Activated T-helper 1 cell treated with Interleukin-2 at 50 U/mL for 16 hours (primary cell): ENCODE measurements at places on chromosomes 2 and 18.

- DNase-seq, result no peak
These were observed 751.2 kb upstream of the NRXN1 start for GRCh38 chr2:51782921-51783765.

- DNase-seq, result no peak
These were observed 77.3 kb downstream of the LPIN2 start for GRCh38 chr18:2935438-2936192.

- no peak for DNase-seq
These were observed 2.6 kb upstream of the THUMPD2 start for GRCh38 chr2:39781697-39782096.

DNA sequence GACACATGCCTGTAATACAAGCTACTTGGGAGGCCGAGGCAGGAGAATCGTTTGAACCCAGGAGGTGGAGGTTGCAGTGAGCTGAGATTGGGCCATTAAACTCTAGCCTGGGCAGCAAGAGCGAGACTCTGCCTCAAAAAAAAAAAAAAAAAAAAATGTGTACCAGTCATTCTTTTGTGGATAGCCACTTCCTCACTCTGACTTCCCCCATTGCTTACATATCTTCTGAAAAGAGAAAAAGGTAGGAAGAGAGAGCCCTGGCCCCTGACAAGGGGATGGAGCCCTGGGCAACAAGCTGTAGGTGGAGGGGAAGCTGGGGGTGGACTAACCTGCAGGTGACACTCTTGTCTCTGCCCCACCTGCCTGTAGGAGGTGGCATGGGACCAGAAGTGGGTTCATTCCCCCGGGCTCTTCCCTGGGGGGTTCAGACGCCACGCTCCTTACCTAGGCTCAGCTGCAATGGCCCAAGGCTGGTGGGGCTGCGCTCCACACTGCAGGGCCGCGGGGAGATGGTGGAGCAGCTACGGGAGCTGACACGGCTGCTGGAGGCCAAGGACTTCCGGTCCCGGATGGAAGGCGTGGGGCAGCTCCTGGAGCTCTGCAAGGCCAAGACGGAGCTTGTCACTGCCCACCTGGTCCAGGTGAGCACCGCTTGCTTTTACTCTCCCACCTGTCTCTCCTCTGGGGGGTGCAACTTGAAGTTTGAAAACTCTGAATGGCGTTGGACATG lies 39.1 kb downstream of the PCARE start:
- no peak for DNase-seq

DNA sequence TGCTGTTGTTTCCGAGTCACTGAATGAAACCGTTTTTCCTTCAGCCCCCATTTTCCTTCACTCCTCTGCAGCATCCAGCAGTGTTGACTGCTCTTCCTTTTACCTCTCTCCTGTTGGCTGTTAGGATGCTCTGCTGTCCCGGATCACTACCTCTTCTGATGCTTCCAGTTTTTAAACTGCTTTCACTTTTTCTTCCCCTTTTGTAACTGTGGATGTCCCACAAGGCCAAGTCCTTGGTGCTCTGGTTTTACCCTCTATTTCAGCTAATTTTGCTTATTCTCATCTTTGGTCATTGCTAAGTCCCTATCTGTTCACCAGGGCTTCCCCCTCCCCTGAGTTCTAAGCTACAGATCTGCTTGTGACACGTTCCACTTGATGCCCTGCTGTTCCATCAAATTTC lies 39.4 kb upstream of the MAP4K3 start:
- no peak for DNase-seq

GRCh38 chr2:144094408-144095151 lies 425.3 kb downstream of the ZEB2 start:
- DNase-seq, result no peak

DNA sequence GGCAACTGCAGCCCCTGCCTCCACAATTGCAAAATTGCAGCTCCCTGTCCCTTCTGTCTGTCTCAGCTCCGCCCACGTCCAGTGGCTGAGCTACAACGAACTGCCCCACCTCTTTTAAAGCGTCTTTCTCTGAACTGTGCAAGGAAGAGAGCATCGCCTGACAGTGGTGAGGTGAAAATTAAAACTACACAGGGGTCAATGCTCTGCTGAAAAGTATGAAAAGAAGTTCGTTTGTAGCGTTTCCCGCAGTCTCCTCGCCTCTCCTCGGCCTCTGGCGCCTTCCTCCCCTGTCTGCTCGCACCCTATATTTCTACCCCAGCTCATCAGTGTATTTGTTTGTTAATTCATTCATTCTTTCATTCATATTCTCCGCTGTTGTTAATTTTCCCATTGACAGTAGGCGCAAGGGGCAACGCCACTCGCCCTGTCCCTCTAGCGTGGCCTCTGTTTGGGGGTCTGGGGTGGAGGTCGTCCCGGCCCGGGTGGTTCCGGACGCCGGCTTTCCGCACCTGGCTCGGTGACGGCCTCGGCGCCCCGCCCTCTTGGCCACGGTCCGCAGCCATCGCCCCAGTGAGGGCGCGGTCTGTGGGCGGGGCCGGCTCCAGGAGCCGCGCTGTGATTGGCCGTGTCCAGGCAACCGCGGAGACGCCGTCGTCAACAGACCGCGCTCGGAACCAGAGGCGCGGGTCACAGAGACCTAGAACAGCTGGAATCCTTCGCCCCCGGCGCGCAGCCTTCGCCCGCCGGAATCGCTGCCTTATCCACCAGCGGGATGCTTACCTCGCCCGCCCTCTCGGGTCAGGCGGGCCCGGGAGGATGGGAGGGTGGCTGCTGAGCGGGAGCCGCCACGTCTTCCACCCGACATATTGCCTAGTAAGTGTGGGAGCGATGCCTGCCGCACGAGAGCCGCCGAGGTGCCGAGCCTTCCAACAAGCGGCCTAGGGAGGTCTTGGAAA lies at the start of gene VWA3B:
Gene VWA3B (plus strand): TSS at position 677 of the 956 bp plus-strand sequence. CDS start 5,926 bp downstream, outside the sequence.
- no peak for DNase-seq

- DNase-seq, result no peak
These were observed 1014.2 kb upstream of the CELF4 start for GRCh38 chr18:38579764-38580163.

DNA sequence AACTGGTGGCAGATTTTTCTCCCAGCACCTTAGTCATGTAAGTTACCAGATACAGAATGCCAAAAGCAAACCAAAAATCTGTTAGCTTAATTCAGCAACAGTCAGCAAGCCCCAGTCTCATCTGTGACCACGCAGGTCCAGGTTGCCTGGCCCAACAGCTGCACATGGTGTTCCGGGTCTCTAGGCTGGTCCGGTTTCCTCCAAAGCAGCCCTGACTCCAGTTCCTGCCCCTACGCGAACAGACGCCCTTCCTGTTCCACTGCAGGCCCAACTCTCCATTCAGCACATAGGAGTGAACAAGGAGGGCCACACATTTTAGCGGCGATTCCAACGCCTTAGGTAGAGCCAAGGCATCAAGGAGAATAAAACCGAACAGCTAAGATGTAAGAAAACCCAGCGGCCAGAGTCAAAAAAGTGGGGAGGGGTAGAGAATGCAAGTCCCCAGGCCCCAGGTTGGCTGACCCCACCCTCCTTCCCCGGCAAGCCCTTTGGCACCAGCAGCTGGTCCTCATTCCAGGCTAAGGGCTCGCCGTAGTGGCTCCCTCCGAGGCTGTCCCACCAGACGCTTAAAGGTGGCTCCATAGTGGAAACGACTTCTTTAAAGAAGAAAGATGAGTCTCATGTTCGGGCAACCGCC lies 1.5 kb downstream of the STK25 start:
- DNase-seq, result no peak

- no peak for DNase-seq
These were observed 40.5 kb downstream of the LRRFIP1 start for GRCh38 chr2:237667893-237668292.

GRCh38 chr2:181380581-181380980 lies 76.6 kb upstream of the ITGA4 start:
- DNase-seq, result no peak

DNA sequence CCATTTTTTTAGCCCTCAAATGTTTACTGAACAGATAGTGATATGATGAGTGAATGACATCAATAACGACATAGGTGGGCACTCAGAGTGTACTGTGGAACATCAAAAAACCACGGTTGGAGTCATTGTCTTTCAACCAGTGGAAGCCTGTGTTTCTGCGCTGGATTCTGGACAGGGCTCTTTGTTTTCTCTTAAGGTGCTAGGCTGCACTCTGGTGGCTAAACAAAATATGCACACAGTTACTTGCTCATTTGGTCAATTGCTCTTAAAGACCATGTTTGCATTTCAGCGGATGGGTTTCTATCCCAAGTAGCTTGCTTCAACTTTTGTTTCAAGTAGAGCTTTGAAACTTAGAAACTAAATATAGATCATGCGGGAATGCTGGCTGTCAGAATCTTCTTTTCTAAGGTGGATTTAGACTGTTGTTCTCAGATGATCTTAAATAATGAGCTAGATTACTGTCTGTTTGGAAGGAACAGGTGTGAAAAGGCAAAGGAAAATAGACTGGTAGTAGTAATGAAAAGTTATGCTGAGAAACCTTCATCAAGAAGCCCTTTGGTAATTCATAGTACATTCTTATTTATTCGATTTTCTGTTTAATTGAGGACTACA lies 48.5 kb upstream of the LYPD6B start:
- DNase-seq, result no peak

- DNase-seq, result no peak
These were observed 180.1 kb downstream of the RDH14 start for GRCh38 chr2:18380321-18380720.

DNA sequence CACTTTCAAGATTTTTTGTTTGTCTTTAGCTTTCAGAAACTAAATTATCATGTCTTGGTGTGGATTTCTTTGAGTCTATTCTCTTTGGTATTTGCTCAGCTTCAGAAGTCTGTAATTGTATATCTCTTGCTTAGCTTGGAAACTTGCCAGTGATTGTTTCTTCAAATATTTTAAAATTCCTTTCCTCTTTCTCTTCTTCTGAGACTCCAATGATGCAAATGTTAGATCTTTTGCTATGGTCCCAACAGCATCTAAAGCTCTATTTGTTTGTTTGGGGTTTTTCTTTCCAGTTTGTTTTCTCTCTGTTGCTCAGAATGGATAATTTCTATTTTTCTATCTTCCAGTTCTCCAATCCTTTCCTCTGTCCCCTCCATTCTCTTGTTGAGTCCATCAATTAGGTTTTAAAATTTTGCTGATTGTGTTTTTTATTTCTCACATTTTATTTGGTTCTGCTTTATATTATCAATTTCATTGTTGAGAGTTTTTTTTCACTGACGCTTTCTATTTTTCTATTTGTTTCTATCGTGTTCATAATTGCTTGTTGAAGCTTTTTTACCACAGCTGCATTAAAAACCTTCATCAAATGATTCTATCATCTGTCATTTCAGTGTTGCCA lies 81.5 kb upstream of the DAPL1 start:
- DNase-seq, result no peak

GRCh38 chr2:108701208-108701607 lies 18.1 kb upstream of the RANBP2 start:
- DNase-seq, result no peak

DNA sequence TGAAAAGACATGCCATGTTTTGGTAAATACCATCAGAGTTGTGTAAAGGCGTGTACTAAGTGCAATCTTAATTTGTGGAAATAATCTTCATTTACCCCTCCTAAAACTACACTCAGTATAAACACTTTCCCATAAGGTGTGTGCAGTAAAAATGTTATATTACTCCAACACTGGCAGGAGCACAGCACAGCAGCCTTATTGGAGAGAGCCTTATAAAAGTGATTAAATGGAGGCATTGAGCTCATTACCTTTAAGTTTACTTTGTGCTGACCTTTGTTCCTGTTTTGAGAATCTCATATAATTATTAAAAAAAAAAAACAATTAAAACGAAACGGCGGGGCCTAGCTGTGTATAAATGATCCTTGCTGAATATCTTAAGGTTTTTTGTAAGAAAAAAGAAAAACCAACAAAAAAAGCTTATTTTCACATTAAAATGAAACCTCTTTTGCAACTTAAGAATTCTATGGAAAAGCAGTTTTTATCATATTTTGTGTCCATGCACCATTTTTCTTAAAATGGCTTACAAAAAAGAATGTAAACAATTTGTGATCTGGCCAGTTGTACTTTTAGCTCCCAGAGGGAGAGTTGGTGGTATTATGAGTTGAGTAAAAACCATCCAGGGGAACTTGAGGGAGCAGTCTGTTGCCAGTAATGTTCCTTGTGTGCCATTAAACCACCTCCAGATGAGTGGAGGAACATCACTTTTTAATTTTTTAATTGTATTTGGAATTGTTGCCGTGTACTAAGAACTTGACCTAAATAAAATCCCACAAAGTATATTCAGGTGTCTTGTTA lies 103.4 kb downstream of the ABI2 start:
- no peak for DNase-seq

DNA sequence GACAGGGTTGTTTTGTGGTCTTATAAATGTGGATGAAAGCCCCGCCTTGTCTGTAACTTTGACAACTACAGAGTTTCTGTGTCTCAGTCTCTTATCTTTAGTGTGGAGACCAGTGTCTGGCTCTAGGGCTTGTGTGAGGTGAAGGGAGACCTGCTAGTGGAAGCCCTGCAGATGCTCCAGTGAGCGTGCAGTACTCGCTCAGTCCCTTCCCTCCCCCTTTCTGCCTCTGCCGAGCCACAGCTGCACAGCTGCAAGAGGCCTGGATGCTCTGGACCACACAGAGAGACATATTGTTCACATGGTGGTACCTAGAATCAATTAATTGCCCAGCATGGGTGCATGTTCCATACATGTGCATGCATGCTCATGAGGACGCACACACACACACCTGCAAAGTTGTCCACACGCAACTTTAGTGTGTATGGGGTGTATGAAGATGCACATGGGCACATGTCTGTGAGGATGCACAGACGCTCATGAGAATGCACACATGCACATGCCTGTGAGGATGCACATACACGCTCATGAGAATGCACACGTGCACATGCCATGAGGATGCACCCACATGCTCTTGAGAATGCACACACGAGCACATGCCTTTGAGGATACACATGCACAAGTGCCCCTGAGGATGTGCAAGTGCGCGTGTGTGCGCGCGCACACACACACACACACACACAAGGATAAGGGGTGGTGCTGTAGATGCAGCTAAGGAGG lies 282.1 kb upstream of the HS6ST1 start:
- DNase-seq, result no peak

GRCh38 chr2:99571533-99571932 lies 81.7 kb upstream of the REV1 start:
- DNase-seq, result no peak

DNA sequence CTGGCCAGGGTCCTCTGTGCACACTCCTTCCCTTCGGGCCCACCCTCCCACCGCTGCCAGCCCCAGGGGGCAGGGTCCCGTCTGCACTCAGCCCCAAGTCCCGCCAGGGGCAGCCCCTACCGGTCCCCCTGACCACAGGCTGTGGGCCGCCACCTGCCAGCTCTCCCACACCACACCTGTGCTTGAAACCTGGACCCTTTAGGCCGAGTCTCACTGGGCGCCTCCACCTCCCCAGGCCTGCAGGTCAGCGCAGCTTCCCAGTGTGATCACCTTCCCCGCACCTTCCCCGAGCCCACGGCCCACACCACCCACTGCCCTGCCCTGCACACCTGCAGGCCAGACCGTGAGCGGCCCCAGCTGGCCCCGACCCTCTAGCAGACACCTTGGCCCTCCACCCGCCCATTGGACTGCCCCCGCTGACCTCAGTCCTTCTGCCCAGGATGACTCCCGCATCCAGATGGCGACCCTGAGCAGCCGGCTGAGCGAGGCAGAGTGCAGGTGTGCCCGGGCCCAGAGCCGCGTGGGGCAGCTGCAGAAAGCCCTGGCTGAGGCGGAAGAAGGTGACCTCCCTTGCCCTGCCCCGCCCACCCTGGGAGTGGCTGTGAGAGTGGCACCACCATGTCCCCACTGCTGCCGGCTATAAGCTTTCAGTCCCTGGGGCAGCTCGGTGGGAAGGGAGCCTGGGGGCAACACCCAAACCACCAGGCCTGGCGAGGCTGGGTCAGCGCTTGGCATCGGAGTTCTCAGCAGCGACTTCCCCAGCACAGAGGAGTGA lies 31.3 kb upstream of the SNED1 start:
- DNase-seq, result no peak
